Activated CD4-positive, CD25-positive, alpha-beta regulatory T cell treated with anti-CD3 and anti-CD28 coated beads, Interleukin-2, amount 50 U/mL, for 72 hours (primary cell): ENCODE measurements at places on chromosomes 5 and 9.

- DNase-seq: no peak
These were observed 7.5 kb downstream of the LHX6 start for GRCh38 chr9:122221183-122221811.

GRCh38 chr9:130590305-130590704 is 10.9 kb downstream of the FUBP3 start:
- no peak for DNase-seq

DNA sequence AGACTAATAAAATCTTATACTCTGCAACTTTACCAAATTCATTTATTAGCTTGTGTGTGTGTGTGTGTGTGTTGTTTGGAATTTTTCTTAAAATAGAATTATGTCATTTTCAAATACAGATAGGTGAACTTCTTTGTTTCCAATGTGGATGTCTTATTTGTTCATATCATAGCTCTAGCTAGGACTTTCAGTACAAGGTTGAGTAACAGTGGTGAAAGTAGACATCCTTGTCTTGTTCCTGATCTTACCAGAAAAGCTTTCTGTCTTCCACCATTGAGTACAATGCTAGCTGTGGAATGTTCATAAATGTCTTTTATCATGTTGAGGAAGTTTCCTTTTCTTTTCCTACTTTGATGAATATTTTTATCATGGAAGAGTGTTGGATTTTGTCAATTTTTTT is 74.8 kb downstream of the CCDC192 start:
- no peak for DNase-seq

DNA sequence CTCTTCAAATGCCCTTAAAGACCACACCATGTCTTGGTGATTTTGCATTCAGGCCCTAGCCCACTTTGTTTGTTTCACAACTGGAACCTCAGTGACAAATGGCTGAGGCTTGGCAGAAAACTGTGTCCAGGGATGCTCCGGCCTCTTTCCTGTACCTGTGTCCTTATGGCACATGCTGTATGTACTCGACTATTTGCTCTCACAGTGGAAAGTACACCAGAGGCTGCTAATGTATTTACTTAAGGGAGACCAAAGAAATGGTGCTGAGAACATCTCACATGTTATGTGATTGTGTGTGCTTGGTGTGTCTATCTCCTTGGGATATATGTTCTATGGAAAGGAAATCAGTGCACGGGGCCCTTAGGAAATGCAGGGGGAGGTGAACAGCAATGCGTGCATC is 263.3 kb downstream of the GADD45G start:
- DNase-seq: no peak

- DNase-seq: no peak
These were observed 435.8 kb upstream of the PAPPA start for GRCh38 chr9:115717711-115718173.

GRCh38 chr9:78533500-78533899 is 236.6 kb downstream of the PSAT1 start:
- DNase-seq: no peak

DNA sequence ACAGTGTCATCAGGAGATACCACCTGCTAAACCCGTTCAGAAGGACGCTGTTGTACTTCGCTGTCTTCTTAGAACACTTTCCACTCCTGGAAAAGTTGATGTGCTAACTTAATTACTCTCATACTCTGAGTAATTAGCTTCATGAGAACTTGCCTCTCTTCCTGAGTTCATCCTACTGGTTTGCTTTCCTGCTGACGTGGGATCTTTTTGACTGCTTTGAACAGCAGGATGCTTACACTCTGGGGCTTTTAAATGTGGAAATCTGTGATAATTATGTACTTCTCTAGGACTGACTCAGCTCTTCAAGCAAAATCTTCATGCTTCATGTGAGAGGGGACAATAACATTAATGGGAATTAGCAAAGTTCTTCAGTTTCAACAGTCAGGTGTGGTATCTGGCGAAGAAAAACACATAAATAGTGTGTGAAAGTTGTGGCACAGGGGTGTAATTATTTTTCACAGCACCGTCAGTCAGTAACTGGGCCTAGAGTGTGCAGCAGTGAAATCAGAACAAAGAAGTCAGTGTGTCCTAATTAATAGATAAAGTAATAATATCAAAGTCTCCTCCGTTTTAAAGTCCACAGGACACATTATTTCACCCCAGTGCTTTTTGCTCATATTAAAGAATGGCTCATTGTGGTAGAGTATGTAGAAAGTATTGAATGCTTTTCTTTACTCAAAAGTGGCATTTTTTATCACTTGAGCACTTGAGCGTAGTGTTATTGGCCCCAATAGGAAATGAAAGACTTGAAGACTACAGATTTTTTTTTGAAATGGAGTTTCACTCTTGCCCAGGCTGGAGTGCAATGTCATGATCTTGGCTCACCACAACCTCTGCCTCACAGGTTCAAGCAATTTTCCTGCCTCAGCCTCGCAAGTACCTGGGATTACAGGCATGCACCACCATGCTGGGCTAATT is 140.9 kb upstream of the DMRT1 start:
- DNase-seq: no peak

GRCh38 chr5:133075572-133076536 is 24.0 kb downstream of the HSPA4 start:
- no peak for DNase-seq

GRCh38 chr5:176550275-176550831 is 1.2 kb downstream of the CDHR2 start:
- DNase-seq: no peak

DNA sequence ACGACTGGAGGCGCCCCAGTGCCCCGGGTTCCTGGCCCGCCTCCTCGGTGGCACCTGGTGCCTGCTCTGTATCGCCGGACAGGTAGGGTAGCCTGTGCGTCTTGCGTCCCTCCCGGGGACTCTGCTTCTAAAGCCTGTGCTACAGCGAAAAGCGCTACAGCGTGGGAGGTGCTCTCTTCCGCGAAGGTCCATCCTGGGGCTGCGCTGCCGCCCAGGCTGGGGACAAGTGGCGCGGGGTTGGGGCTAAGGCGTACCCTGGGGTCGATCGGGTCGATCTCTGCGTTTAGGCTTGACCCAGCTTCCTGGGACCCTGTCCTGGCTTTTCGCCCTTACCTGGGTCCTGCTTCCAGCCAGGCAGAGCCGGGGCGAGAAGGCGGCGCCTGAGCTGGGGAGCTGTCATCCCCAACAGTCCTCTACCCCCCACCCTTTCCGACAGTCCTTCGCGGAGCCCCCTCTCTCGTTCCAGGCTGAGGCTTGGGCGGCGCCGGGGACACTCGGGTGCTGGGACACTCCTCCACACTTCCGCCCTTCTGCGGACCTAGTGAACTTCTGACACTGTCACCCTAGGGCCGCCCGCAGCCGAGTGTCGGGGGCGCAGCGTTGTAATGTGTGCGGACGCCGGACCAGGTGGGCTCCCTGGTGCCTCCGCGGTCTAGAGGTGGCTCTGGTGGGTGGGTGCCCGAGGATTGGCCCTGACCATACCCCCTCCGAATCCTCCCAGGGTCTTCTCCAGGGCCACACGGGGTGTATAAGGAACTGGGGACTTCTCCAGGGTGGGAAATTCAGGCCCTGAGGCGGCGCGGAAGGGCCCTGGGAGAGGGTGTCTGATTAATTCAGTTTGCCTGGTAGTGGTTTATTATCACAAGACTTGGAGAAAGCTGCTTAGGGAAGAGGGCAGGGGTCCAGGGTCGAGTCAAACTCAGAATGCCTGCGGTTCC is 328.2 kb downstream of the SH3GL2 start:
- no peak for DNase-seq

DNA sequence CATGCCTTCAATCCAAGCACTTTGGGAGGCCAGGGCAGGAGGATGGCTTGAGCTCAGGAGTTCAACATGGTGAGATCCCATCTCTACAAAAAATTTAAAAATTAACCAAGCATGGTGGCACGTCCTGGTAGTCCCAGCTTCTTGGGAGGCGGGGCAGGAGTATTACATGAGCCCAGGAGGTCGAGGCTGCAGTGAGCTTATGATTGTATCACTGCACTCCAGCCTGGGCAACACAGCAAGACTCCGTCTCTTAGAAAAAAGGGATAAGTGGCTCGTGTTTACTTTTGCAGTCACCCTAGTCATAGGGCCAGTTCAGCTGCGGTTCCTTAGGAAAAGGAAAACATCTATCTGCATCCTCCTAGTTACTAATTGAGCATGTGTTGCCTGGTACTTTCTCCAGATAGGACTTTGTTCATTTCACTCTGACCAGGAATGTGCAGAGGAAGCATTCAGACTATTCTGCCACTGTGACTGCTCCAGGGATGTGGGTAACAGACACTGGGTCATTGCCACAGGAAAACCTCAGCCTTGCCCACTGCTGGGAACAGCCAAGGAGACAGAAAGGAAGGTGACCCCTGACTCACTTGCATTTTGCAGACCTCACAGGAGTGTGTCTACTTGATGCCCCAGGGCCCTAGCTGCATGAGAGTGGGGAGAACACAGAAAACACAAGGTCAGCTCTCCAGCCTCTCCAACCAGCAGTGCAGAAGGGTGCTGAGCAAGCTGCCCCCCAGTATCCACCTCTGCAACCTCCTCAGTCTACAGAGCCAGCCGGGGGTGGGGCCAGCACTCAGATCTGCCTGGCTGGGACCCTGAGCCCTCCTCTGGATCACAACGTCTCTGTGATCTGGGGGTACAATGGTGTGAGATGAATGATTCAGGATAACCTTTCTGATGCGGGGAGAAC is 33.9 kb upstream of the ALDH1B1 start:
- DNase-seq: no peak

DNA sequence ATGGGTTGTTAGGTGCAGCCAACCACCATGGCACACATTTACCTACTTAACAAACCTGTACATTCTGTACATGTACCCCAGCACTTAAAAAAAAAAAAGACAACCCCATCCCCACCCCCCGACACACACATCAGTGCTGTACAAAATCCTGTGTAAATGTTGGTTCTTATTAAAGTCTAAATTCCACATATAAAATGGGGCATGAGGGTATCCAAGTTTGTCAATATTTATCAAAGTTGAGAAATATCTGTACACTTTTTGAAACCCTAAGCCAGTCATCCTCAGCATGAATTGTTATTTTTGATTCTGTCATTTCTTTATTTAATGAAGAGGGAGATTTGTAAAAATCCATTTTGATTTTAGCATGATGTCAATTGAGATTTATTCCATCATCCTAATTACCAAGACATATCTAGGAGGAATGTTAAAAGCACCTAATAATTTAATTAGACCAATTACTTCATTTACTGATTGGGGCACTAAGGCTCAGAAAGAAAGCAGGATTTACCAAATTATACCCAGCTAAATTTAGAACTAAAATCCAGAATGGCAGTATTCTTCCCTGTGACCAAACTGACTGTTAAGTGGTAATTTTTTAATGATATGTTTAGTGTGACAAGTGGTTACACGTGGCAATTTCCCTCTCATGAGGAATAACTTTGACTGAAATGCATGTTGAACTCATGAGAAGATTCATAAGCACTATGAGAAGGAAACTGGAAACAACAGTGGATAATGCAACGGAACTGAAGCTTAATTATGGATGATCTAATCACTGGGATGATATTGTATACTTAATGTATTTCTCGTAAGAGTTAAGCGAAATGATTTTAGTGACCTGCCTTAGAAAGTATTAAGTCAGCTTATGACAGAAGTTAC is 195.9 kb downstream of the SGCD start:
- no peak for DNase-seq

GRCh38 chr9:115137526-115137925 is 19.6 kb upstream of the TNC start:
- DNase-seq: no peak

DNA sequence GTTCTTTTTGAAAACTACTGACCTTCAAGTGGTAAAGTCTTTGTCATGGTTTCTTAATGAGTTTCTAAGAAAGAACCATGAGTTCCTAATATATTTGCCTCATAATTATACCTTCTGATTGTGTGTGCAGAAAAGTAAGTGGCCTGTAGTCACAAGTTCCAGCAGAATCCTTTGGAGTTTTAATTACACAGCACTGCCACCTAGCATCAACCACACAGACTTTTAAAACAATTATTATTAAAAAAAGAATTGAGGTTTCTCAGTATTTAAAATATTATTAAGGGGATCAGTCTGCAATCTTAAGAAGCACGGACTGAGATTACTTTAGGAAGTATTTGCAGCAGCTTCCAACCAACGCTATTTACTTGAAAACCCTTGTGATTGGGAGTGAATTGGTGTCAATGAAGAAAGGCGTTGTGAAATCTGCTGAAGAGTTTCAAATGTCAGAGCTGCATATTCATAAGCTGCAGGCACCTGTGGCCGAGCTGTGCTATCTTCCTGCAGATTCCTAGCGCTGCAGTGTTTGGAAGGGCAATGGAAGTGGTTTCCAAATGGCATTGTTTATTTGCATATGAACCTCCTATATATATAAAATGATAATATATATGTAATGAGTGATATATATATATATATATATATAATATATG is 1074.2 kb upstream of the WWC1 start:
- DNase-seq: no peak

GRCh38 chr5:55051357-55051756 is 27.3 kb downstream of the GZMK start:
- DNase-seq: no peak

- DNase-seq: no peak
These were observed 32.0 kb downstream of the PLPP1 start for GRCh38 chr5:55502759-55503158.

GRCh38 chr9:92611621-92612285 is 58.2 kb downstream of the IPPK start:
- DNase-seq: no peak

- DNase-seq: no peak
These were observed 133.2 kb upstream of the DMAC1 start for GRCh38 chr9:7932767-7933166.

- no peak for DNase-seq
These were observed 670 bp downstream of the UGT3A1 start for GRCh38 chr5:35990520-35990919.

GRCh38 chr9:93183663-93184431 is at the start of gene WNK2:
TSS of gene WNK2 (plus strand) at chr9:93184139. CDS start at chr9:93184930, 791 bp downstream.
- peak; percentile 52 for DNase-seq

- DNase-seq: no peak
These were observed 8.1 kb downstream of the FAM193B start for GRCh38 chr5:177546258-177546741.

DNA sequence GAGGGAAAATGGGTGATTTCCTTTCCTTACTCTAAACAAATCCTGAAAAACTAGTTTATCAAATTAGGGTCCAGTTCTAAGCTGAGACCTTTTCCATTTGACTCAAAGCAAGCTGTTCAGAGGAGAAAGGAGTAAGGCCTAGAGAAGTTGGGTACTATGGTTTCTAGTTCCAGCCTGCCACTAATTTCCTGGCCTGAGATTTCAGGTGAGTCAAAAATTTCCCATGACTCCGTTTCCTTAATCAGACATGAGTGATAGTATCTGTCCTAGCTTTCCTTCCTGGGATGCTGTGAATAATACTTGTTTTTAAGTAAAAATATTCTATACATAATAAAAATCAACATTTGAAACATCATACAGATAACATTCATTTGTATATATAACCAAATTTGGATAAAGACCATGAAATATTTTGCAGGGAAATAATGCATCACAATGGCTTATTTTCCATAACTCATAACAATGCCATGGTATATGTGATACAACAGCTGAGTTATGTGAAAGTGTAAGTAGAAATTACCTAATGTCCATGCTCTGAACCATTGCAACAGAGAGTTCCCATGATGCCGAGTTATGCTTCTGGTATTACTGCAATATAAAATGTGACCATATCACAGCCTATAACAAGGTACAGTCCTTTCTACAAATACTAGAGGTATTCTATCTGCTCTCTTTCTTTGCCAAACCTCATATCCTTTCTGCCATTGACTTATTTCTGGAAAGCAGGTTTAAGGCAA is 142.7 kb downstream of the MLLT3 start:
- no peak for DNase-seq
